ENCODE measurements at places on chromosomes 4 and X.

DNA sequence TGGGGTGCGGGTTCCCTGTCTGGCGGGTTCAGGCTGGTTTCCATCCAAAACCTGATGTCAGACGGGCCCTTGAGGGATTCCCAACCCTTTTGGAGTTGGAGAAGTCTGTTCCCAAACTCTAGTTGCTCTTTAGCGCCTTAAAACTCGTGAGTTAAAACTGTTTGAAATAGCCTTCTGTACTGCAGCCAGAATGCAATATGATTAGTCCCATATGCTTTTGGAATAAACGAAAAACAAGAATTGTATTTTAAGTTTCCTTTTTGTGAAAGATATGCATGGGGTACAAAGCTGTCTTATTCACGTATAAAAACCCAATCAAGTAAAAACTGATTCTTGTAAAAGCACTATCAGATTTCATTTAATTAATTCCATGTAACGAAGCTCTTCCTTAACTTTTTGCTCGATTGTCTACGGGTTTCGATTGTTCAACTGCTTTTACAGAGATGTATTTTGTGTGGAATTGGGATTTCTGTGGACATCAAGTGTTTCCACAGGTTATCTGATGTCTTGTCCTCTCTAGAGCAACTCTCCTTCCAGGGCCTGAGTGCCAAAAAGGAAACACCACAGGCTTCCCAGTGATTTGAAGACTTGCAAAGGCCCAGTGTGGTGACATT is 49.5 kb downstream of the CLDN34 start:
- 0 out of 2 replicates have a peak, but pooled peaks cover 2% of the 10 kb centered on the region for H3K4me1 ChIP-seq
- DNase-seq, result no peak
- no peaks in the 10 kb centered on the region for H3K27me3 ChIP-seq
- no peaks in the 10 kb centered on the region for H3K36me3 ChIP-seq

- no peaks in the 10 kb centered on the region for H3K27me3 ChIP-seq
- H3K4me1 ChIP-seq, result no peaks in the 10 kb centered on the region
- no peak for DNase-seq
These were observed 14.0 kb upstream of the XPNPEP2 start for GRCh38 chrX:129724754-129725153.

DNA sequence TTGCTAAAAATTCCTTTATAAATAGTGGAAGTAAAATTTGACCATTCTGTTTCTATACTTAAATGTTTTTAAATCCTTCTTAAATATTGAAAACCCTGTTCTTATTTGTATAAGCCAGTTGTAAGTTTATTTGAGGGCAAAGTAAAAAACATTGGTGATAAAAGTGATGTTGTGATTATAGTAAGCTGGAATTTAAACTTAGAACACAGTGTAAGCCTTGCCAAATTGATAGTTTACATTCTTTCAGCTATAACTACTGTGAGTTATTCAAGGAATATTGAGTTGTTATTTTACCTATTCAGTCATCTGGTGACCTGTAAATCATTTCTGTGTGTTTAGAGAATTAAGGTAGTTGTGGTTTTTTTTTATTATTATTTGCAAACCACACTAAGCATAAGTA is 9.6 kb downstream of the YY2 start:
- H3K27ac ChIP-seq, result no peak overlapping the region
- no peaks in the 10 kb centered on the region for H3K27me3 ChIP-seq
- H3K4me3 ChIP-seq, result no peak overlapping the region
- H3K4me1 ChIP-seq, result no peaks in the 10 kb centered on the region
- DNase-seq, result no peak

GRCh38 chrX:123975180-123975579 is 13.7 kb downstream of the STAG2 start:
- no peak for DNase-seq
- H3K27ac ChIP-seq, result no peak overlapping the region
- H3K4me3 ChIP-seq, result no peak overlapping the region
- no peaks in the 10 kb centered on the region for H3K27me3 ChIP-seq

DNA sequence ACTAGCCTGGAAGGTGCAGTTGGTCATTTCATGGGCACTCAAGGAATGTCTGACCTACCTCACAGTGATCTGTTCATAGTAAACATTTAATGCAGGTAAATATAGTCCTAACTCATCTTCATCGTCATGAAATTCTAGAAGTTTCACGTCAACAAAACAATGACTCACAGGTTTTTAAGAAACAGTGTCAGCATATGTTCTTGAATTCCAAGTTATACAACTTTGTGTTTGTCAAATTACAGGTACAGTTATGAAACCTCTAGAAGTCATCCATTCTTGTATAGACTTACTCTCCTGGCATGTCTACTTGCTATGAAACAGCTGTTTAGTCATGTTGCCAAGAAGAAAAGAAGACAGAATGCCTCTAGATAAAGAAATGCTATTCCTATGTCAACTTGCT is 46.6 kb downstream of the AFM start:
- H3K27me3 ChIP-seq, result no peaks in the 10 kb centered on the region
- no peaks in the 10 kb centered on the region for H3K4me1 ChIP-seq
- DNase-seq, result no peak
- no peak overlapping the region for H3K4me3 ChIP-seq
- H3K27ac ChIP-seq, result no peak overlapping the region
- H3K36me3 ChIP-seq, result no peaks in the 10 kb centered on the region

DNA sequence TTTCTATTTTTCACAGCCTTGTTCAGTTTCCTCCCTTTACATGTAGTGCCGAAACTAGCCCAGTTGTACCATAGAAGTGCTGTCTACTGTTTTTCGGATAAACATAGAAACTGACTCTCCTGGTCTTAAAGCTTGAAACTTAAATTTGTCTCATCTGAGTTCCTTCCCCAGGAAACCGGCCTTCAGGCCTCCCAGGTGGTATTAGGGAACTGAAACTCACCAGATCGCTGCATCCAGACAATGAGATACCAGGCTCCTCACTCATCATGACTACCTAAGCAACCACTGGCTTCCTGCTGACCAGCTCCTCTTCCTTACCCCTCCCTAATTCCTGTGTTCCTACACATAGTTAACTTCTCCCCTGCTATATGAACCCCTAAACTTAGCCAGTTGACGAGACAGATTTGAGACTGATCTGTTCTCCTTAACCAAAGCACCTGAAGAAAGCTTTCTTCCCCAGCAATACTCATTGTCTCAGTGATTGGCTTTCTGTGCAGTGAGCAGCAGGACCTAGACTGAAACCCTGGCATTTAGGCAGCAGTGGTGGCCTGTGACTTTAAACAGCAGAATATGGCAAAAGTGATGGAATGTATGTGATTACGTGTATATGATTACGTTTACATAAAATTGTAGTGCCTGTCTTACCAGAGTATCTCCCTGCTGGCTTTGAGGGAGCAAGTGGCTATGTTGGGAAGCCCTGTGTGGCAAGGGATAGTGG is 959.1 kb upstream of the LCORL start:
- no peaks in the 10 kb centered on the region for H3K36me3 ChIP-seq
- no peak overlapping the region for H3K27ac ChIP-seq
- no peaks in the 10 kb centered on the region for H3K4me1 ChIP-seq
- no peak for DNase-seq

- no peaks in the 10 kb centered on the region for H3K4me1 ChIP-seq
- DNase-seq, result no peak
- H3K4me3 ChIP-seq, result no peak overlapping the region
- H3K27me3 ChIP-seq, result no peaks in the 10 kb centered on the region
These were observed 167.8 kb upstream of the PCDH18 start for GRCh38 chr4:137700072-137700471.

DNA sequence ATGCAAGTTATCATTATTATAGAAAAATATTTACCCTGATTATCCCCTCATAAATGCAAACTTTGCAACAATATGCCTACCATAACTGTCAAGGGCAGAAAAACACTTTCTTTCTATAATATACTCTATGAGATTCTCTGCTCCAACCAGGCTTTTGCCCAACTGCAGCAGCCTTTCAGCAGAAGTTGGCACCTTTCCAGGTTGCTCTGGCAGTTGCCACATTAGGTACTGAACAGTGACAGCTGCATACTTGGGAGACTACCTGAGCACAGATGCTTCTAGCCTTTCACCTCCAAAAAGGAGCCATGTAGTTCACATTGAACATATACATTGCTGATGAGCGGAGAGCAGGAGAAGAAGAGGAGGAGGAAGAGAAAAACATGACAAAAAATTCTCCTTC is 69.5 kb upstream of the BRWD3 start:
- H3K36me3 ChIP-seq, result no peaks in the 10 kb centered on the region
- H3K27ac ChIP-seq, result no peak overlapping the region
- no peaks in the 10 kb centered on the region for H3K27me3 ChIP-seq
- no peak for DNase-seq

- no peak for DNase-seq
- H3K27ac ChIP-seq, result no peak overlapping the region
- H3K36me3 ChIP-seq, result no peaks in the 10 kb centered on the region
These were observed 16.0 kb upstream of the LSM6 start for GRCh38 chr4:146159384-146160058.

DNA sequence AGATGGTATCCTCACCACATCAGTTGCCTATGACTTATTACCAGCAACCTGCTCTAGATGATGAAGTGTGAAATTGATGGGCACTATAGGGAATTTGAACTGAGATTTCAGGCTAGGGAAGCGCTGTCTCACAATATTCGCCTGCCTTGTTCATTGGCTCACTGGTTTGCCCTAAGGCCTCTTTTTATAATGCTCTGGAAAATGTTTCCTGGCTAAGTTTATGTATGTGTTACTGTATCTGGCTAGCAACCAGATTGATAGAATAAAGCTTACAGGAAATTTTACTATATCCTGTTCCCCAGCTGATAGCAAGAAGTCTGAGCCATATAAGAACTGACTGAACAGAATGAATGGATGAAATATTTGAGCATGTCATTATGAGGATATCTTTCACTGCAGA is 71.6 kb downstream of the GSTCD start:
- H3K27me3 ChIP-seq, result no peaks in the 10 kb centered on the region
- no peak overlapping the region for H3K4me3 ChIP-seq
- H3K27ac ChIP-seq, result no peak overlapping the region
- no peaks in the 10 kb centered on the region for H3K4me1 ChIP-seq
- DNase-seq, result no peak

- H3K27ac ChIP-seq, result no peak overlapping the region
- H3K36me3 ChIP-seq, result no peaks in the 10 kb centered on the region
- H3K27me3 ChIP-seq, result no peaks in the 10 kb centered on the region
- H3K4me1 ChIP-seq, result peaks cover 2% of the 10 kb centered on the region
- no peak overlapping the region for H3K4me3 ChIP-seq
- DNase-seq, result no peak
These were observed 57.8 kb downstream of the TMEM131L start for GRCh38 chr4:153523941-153524386.

DNA sequence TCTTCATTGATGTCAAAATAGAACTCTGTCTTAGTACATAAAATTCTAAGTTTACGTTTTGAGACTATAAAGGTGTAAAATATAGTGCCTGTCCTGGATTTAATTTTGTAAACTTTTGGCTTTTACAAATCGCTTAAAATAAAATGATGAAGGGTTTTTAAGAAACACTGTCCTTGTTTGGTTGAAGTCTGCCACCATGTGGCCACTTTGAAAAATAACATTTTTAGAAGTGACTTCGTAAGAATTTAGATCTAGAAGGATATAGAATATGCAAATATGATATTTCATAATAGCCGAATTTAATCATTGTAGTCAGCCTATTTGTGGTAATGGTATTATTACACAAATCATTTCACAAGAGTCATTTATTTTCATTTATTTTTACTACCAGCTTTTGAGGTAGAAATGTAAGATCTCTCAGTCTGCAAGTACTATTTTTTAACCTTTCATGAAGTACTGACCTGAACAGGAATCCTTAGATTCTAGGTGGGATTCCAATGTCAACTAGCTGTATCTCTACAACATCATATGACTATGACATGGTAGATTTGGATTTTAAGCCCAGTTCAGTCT is 31.0 kb upstream of the FAT4 start:
- H3K36me3 ChIP-seq, result no peaks in the 10 kb centered on the region
- H3K4me3 ChIP-seq, result no peak overlapping the region
- H3K27ac ChIP-seq, result no peak overlapping the region
- DNase-seq, result no peak

DNA sequence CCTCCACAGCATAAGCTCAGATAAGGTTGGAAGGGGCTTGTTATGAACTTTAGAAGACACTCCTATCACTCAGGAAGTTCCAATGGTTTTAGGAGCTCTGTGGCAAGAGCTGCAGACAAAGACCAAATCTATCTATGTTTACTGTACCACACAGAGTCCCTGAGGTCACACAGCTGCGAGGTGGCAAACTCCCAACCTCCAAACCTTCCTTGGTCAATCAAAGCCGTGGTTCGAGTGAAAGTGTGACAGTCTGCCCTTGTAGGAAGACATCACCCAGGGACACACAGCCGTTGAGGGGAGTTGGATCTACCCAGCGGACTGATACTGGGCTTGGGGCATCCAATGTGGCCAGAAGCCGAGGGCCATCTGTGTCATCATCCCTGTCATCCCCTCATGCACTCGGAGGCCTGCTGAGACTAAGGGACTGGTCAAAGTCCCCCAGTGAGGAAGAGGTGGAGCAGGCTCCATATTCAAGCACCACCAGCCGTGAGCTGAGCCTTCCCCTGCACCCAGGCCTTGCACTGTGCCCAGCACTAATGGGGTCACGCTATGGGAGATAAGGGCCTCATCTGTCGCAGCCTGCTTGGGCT is 26.8 kb downstream of the MAN2B2 start:
- H3K27ac ChIP-seq, result no peak overlapping the region
- 0 out of 2 replicates have a peak, but pooled peaks cover 2% of the 10 kb centered on the region for H3K36me3 ChIP-seq
- no peak overlapping the region for H3K4me3 ChIP-seq
- DNase-seq, result no peak
- H3K4me1 ChIP-seq, result no peaks in the 10 kb centered on the region
- no peaks in the 10 kb centered on the region for H3K27me3 ChIP-seq

DNA sequence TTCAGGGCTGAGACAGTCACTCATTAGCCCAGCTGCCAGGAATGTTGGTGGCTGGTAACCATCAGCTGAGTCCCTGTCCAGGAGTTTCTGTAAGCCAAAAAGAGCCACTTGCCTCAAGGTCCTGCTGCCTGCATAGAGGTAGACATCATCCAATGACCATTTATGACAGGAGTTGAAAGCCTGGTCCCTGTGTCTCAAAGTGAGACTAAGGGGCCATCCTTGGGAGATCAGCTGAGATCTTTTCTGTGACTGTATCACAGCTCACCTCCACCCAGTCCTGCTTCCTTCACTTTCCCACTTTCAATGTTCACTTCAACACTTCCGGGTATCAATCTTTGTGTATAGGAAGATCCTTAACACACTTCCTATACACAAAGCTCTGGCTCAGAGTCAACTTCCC is 28.4 kb upstream of the MAOA start:
- H3K27ac ChIP-seq, result no peak overlapping the region
- no peaks in the 10 kb centered on the region for H3K4me1 ChIP-seq
- H3K36me3 ChIP-seq, result no peaks in the 10 kb centered on the region
- H3K4me3 ChIP-seq, result no peak overlapping the region
- no peak for DNase-seq

Data from iPS DF 6.9 (cell line).